ENCODE measurements at places on chromosomes 7 and 10.

DNA sequence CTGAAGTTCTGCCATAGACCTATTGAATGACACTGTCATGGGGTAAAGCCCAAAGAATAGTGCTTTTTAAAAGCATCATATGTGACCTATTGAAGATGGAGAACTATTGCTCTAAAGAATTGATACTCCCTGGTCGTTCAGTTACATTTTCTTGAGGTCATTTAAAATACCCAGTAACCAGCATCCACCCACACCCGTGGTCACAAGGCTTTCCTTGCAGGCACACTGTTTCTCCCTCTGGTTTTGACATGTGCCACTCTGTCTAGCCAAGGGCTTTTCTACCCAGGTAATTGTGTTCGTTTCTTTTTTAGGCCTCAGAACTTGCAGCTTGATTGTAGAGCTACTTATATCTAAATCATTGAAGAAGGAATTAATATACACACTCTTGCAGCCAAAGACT is 68.3 kb upstream of the LYZL2 start:
- no peak for DNase-seq

- DNase-seq = no peak
These were observed 13.3 kb upstream of the EPC1 start for GRCh38 chr10:32360241-32360640.

- no peak for DNase-seq
These were observed 110.2 kb downstream of the SRI start for GRCh38 chr7:88109612-88110011.

- no peak for DNase-seq
These were observed 138.6 kb upstream of the CCDC6 start for GRCh38 chr10:60044971-60045370.

GRCh38 chr10:18233775-18234174 is 93.6 kb downstream of the CACNB2 start:
- DNase-seq = no peak

DNA sequence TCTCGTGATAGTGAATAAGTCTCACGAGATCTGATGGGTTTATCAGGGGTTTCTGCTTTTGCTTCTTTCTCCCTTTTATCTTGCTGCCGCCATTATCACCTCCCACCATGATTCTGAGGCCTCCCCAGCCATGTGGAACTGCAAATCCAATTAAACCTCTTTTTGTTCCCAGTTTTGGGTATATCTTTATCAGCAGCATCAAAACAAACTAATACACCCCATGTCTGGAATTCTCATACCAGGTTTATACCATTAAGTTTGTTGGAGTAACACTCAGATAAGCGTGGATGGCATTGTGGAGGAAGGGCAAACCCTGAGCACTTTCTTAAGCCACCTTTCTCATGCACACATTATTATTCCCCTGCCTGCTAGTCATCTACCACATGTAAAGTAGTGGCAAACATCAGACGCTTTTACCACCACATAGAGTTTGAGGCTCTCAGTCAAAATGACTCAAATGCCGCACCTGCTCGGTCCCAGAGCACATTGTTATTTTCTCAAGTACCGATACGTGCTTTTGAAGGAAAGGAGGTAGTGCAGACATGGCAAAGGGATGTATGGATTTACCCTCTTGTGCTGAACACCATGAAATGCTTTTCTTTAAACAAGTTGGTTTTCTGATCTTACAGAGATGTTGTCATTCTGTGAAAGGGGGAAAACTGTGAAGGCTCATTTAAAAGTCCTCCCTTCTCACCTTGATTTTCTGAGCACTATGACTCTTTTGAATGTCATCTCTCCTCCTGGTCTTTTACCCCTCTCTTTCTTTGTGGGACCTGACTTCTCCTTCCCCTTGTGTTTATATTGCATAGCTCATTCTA is 429.7 kb downstream of the EXOC4 start:
- DNase-seq = no peak

DNA sequence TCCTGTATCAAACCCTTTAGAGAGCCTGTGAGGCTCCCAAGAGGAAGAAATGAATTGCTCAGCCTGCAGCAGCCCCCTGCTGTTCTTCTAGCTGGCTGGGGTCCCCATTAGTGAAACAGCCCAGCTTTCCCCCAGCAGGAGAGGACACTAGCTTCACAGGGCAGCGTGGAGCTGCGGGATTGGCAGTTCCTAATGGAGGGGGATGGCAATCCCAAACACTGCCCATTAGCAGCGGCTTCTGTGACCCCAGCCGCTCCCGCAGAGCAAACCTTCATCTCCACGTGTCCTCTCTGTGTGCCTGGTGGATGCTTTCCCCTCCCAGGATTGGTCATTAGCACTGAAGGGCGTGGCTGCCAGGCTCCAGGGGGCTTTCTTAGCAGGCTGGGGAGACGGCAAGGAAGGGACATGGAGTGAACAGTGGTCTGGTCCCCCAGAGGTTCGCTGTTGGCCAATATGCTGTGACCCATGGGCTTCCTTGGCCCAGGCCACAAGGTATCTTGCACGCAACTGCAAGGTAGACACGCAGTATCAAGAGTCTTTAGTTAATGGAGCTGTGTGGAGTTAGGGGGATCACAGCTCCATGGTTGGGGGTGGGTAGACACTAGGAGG is 322.5 kb upstream of the ZMIZ1 start:
- DNase-seq = no peak

DNA sequence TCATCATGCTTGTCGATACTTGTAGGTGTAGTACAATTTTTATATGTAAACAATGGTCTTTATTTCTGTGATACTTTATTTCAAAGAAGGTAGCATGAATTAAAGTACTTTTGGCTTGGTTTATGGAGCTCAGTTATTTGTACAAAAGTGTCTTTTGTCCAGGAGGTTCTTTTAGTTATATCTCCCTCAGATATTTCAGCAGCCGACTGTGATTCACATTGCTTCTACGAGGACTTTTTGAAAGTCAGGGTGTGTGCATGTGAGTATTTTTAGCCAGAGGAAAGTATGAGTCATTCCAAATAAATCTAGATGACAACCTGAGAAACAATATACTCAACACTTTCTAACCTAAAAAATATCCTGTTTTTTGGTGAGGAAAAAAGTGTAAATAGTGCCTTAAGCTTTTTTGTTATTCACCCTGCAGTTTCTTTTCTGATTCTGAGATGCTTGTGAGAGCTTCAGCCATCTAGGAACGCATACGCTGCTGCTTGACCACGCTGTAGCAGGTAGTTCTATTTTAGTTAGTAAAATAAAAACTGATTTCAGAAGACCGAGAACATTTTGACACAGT is 595 bp upstream of the SUN1 start:
- no peak for DNase-seq

DNA sequence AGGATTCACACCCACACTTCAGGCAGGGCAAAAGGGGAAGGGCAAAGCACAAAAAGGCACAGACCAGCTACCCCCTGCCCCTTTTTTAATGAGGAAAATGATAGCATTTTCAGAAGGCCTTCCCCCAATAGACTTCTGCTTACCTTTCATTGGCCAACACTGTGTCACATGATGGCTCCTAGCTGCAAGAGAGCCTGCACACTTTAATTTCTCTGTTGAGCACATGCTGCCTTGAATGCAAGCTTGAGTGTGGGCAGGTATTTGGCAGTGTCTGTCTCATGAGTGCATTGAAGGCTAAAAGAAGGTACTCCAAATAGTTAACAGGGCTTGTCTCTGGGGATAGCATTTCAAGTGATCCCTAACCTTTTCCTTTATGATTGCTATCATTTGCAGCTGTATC is 175.4 kb upstream of the NFE2L3 start:
- DNase-seq = no peak

DNA sequence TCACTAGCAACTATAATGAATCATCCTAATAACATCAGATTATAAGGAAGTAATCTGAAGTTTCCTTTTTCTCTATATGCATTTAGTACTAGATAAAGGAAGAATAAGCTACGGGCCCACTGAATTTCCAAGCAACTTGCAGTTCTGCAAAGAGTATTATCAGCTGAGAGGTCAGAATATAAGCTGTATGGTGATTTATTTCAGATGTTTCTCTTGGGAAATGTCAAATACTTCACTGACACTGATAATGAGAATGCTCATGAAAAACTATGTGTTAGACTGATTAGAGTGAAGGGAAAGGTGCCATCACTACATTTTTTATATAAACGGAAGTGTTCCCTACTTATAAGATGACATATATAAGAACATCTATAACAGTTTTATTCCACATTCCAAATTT is 251.2 kb upstream of the HGF start:
- DNase-seq = no peak

- no peak for DNase-seq
These were observed 475.8 kb upstream of the C7orf33 start for GRCh38 chr7:148114804-148115203.

GRCh38 chr7:157412021-157412443 is 75.2 kb downstream of the DNAJB6 start:
- no peak for DNase-seq

- no peak for DNase-seq
These were observed 49.0 kb downstream of the NT5C2 start for GRCh38 chr10:103144041-103144440.

DNA sequence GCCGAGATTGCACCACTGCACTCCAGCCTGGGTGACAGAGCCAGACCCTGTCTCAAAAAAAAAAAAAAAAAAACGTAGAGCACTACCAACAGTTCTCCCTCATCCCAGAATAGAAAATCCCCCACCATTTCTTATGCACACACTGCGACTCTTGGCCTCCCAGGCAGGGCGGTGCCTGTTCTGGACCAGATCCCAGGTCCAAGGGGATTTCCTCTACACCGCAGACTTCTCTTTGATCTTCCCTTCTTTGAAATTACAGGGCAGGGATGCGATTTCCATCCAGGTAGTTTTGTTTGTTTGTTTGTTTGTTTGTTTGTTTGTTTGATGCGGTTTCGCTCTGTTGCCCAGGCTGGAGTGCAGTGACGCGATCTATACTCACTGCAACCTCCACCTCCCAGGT is 91.8 kb downstream of the SEPTIN14 start:
- DNase-seq = no peak

- DNase-seq = no peak
These were observed 24.1 kb upstream of the ABCA13 start for GRCh38 chr7:48147078-48147591.

DNA sequence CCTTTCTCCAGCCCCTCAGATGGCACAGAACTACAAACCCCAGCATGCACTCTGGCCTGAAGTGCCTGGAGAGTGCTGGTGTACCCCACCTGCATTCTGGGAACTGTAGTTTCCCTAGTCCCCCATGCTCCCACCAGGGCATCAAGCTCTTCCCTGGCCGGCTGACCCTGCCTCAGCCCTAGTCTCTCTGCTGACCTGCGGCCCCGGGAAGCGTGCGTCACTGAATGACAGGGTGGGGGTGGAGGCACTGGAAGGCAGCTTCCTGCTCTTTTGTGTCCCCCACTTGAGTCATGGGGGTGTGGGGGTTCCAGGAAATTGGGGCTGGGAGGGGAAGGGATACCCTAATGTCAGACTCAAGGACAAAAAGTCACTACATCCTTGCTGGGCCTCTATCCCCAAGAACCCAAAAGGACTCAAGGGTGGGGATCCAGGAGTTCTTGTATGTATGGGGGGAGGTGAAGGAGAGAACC is 2.1 kb downstream of the NOS3 start:
- DNase-seq = peak; percentile 63

- DNase-seq = no peak
These were observed 157.0 kb upstream of the ADO start for GRCh38 chr10:62647375-62648092.

GRCh38 chr10:78299851-78300468 is 266.3 kb downstream of the RPS24 start:
- DNase-seq = no peak

- DNase-seq = no peak
These were observed 29.0 kb upstream of the PRSS1 start for GRCh38 chr7:142720172-142720773.

- no peak for DNase-seq
These were observed 283.1 kb upstream of the DKK1 start for GRCh38 chr10:52030975-52031374.

- DNase-seq = no peak
These were observed 62.9 kb downstream of the REEP3 start for GRCh38 chr10:63583909-63584724.

DNA sequence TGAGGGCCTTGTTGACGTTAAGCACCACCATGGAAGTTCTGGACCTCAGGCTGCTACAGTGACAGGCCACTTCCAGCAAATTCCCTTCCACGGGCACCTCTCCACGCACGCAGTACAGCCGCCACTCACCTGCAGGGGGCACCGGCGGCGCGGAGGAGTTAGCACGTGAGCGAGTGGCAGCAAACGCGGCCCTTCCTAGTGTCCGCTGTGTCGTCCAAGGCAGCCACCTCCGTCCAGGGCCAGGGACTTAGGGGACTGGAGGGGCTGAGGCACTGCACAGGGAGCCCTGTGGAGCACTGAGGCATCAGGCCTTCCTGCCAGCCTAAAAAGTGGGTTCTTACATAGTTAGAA is 164.4 kb downstream of the SVIL start:
- DNase-seq = peak; percentile 77

DNA sequence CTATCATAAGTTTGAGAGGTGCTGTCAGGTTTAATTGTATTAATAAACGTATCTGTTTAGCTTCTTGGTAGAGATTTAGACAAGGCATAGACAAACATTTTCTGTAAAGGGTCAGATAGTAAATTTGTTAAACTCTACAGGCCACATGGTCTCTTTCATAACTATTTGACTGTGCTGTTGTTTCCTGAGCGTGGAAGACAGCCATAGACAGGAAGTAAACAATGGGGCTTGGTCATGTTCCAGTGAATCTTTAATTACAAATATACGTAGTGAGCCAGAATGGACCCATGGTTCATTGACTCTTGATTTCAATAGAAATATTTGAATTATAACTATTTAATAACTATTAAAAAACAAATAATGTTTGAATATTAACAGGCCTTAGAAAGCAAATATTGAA is 451.1 kb downstream of the SH2D4B start:
- DNase-seq = no peak

DNA sequence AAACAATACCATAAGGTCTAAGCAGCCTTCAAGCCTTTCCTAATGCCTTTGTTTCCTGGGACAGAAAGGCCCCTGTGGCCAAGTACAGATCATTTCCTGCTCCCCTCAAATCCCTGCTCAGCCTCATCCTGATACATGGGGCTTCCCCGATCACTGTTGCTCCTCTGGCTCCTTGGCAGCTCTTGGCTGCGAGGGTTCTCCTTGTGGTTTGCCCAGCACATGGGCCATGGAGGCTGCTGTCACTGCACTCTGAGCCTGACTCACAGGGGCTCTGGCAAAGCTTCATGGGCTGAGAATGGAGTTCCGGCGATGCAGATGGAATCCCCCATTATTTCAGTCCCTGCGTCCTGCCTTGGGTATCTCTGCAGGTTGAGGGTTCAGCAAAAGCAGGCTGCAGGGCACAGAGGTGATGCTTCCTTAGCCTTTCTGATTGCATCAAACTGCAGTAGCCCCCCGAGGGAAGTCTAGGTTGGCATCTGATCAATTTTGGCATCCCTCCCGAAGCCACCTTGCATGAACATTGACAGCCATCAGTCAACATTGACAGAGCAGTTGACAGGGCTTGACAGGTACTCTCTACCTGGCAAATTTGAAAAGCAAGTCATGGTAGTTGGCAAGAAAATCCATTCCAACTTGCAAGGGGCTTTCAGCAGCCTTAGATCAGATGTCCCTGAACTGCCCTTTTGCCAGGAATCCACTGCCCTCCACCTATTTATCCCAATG is 168.6 kb downstream of the GFRA1 start:
- no peak for DNase-seq

GRCh38 chr7:76515999-76516443 is 5.7 kb downstream of the UPK3B start:
- DNase-seq = peak; percentile 84

All from glutamatergic neuron (in vitro differentiated cells).